ENCODE measurements at places on chromosomes 7 and 10.
A peak's percentile ranks its signal among the peaks of the same experiment; 100 is the strongest.

- peak; percentile 73 for DNase-seq
Measured at GRCh38 chr10:844552-844951, 87.0 kb downstream of the LARP4B start.

GRCh38 chr10:96688789-96689188 lies 31.5 kb downstream of the PIK3AP1 start:
- DNase-seq = no peak

GRCh38 chr7:85286446-85286845 lies 99.6 kb upstream of the SEMA3D start:
- DNase-seq = no peak

DNA sequence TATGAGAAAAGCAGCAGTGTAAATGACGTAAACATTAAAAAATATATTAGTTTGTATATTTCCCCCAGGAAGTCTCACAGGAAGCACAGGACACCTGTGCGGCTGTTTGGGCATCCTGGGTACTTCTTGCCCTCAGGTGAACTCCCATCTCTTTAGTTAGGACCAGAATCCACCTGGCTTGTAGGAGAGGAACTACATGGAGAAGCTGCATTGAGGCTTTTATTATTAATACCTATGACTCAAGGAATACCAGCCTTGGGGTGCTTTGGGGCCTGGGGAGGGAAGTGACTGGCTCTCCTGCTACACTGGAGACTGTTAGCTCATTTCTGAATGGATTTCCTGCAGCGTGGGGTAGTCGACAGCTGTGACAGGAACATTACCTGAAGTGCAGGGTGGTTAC lies 40.0 kb upstream of the GSDME start:
- no peak for DNase-seq

GRCh38 chr7:5425507-5426225 lies 2.0 kb upstream of the TNRC18 start:
- DNase-seq = peak; percentile 88

- DNase-seq = peak; percentile 57
Measured at GRCh38 chr7:4830176-4830575, 31.7 kb downstream of the PAPOLB start.

- no peak for DNase-seq
Measured at GRCh38 chr7:140918236-140918635, 6.5 kb downstream of the BRAF start.

GRCh38 chr10:93893646-93894515 lies at the start of gene SLC35G1:
SLC35G1 (plus strand) TSS chr10:93893978; CDS start chr10:93894034, 56 bp downstream.
- DNase-seq = peak; percentile 65

Measured in AG10803 (cell line).